ENCODE measurements at places on chromosomes 12 and 14. TPM values are rescaled to one million over a fixed set of nuclear protein-coding genes. Genes with fewer than 3 reads are reported as not detected.

DNA sequence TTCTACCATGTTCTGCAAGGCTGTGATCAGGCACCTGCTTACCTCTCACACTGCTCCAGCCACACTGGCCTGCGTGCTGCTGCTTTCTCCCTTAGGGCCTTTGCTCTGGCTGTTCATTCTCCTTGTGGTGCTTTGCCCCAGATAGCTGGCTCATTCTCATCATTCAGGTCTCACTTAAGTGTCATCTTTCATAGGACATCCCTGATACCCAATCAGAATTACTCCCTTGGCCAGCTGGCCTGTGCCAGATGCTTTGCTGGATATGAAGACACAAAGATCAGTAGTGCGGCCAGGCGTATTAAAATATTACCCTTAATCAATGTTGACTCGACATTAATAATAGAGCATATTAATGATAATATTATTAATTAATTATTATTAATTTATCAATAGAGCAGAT lies 143.8 kb upstream of the FGD4 start:
- no peak for DNase-seq

The AMHR2 gene
- not detected for total RNA-seq

DNA sequence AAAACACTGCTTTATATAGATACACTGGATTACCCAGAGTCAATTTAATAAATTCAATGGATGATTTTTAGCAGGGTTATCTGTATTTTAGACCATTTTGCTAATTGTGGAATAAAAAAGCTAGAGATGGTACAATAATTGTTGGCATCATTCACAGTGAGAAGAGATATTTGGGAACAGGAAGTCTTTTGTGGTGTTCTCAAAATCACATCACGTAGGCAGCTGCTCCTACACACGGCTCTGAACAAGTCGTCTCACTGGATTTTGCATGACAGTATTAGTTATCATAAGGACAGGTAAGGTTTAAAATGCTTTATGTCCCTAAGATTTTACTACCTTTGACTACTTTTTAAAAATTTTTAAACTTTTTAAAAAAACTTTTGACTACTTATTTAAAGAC lies 52.0 kb downstream of the PAPLN start:
- no peak for DNase-seq

The TMTC1 gene
- 1.2 TPM for total RNA-seq

The UBR7 gene
- 20.2 TPM for total RNA-seq

The PAX9 gene
- 0.34 TPM for total RNA-seq

The RBMS2 gene
- 75.8 TPM for total RNA-seq

The AKAP5 gene
- total RNA-seq: 0.48 TPM
